ENCODE measurements at places on chromosomes 3 and 15. TPM values are rescaled to one million over a fixed set of nuclear protein-coding genes. Genes with fewer than 3 reads are reported as not detected.

GRCh38 chr3:34619990-34620389 lies 821.6 kb downstream of the PDCD6IP start:
- no peak for DNase-seq
- no peaks in the 10 kb centered on the region for H3K36me3 ChIP-seq
- no peaks in the 10 kb centered on the region for H3K4me1 ChIP-seq
- H3K27me3 ChIP-seq: no peaks in the 10 kb centered on the region

GRCh38 chr15:96325541-96326327 lies 4.8 kb upstream of the NR2F2 start:
- H3K4me1 ChIP-seq: peaks cover 65% of the 10 kb centered on the region
- H3K4me3 ChIP-seq: peak overlapping the region; percentile 88
- H3K36me3 ChIP-seq: no peaks in the 10 kb centered on the region
- no peak for DNase-seq

- no peak overlapping the region for H3K27ac ChIP-seq
- H3K4me3 ChIP-seq: no peak overlapping the region
- no peaks in the 10 kb centered on the region for H3K36me3 ChIP-seq
- H3K27me3 ChIP-seq: no peaks in the 10 kb centered on the region
- no peak for DNase-seq
These were observed 16.9 kb upstream of the ALCAM start for GRCh38 chr3:105349684-105350387.

DNA sequence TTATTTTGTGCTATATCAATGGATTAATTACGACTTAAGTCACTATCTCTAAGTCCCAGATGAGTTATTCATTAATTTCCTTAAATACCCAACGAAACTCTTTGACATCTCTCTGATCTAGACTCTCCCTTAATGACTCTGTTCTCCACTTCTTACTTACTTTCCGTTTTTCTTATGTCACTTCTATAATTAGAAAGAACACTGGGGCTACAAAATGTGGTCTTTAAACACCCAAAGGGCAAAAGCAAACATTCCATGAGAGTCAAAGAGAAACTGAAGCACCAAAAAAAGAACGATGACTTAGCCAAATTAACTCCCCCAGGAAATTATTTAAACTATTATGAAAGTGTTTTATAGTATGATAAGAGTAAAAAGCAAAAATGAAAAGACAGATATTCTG lies 166.4 kb upstream of the UBE2E2 start:
- H3K27me3 ChIP-seq: no peaks in the 10 kb centered on the region
- no peak for DNase-seq
- H3K27ac ChIP-seq: no peak overlapping the region
- no peaks in the 10 kb centered on the region for H3K36me3 ChIP-seq

- no peak overlapping the region for H3K4me3 ChIP-seq
- no peak for DNase-seq
- H3K27me3 ChIP-seq: no peaks in the 10 kb centered on the region
These were observed 8.9 kb downstream of the ABI3BP start for GRCh38 chr3:100984308-100984707.

Gene GABRR3
- not detected for total RNA-seq

Measured in Panc1 (cell line).